ENCODE measurements at places on chromosomes 5 and 9.

- no peak for DNase-seq
Observed at GRCh38 chr5:124824637-124825158, 78.3 kb upstream of the ZNF608 start.

DNA sequence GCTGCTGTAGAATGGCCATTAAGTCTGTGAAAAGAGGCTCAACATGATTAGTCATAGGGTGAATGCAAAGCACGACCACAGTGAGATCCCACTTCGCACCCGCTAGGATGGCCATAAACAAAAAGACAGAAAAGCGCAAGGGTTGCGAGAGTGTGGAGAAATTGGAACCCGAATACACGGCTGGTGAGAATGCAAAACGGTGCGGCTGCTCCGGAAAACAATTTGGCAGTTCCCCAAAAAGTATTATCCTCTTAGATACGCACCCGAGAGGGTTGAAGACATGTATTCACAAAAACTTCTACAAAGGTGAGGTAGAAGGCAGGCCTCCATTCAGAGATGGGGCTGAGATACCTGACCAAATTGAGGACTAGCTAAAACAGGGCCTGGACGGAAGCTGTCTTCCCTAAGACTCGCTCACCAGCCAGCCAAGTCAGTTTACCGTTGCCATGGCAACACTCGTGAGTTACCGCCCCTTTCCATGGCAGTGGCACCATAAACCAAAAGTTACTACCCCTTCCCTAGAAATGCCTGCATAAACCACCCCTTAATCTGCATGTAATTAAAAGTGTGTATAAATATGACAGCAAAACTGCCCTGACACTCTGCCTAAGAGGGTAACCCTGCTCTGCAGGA is 726 bp upstream of the PSMB7 start:
- no peak for DNase-seq

DNA sequence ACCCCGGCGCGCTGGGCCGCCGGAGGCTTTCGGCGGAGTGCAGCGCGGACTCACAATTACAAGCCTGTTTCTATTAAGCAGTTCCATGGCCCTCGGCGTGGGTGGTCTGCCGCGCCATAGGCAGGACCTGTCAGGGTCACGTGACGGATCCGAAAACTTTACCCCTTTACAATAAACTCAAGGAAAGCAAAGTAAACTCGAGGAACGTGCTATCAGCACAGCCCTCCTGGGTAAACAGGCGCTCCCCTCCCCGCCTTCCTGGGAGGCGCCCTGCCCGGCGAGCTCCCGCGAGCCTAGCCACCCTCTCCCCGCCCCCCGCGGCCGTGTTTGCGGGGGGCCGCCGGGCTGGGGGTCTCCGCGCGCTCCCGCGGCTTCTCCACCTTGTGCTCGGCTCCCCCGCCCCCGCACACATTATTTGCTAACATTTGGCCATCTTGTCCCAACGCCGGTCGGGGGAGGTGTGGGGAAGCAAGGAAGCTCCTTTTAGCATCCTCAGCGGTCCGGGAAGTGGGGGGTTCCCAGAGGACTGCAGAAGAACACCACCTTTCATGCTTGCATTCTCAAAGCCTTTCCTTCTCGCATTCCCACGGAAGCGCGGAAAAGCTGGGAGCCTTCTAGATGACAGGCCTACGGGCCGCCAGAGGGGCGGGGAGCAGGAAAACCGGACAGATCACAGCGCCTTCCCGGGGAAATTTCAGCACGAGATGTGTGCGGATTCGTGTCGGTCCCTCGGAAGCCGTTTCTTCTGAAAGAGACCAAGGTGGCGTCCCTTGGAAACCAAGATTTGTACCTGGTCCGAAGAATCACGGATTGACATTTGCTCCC is at the start of gene PTCH1:
PTCH1 (minus strand) TSS at position 238 of the 825 bp plus-strand sequence.
- no peak for DNase-seq

DNA sequence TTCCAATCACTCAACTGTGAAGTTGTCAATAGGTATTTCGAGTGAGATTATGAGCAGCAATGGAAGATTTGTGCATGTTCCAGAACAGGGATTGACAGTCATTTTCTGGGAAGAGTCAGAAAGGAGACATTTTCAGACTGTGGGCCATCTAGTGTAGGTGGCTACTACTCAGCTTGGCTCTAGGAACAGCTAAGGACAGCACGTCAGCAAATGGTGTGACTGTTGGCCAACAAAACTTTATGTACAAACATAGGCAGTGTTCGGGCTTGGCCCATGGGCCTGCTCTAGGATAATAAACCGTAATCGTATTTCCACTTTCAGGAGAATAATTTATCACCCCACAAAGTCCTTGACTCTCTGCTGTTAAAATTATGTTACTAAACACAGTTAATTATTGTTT is 143.6 kb downstream of the ADCY2 start:
- no peak for DNase-seq

DNA sequence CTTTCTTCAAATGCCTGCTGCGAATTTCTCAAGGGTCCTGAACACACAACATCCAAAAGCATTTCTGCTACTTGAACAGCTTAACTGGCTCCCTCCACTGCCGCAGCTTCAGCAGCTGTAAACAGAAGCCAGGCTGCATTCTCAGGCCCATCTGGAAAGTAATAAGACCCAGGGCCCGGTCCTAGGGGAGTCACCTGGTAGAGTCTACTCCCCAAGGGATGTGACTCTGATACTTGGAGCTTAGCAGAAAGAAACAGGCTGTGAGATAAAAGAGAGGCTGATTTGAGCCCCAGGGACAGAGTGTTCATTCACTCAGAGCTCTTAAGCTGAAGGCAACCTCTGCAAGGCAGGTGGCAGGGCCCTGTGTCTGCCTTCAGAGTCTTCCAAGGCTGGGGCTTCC is 356.8 kb downstream of the SPOCK1 start:
- DNase-seq, result no peak

GRCh38 chr5:64789457-64789856 is 20.7 kb downstream of the CWC27 start:
- no peak for DNase-seq

DNA sequence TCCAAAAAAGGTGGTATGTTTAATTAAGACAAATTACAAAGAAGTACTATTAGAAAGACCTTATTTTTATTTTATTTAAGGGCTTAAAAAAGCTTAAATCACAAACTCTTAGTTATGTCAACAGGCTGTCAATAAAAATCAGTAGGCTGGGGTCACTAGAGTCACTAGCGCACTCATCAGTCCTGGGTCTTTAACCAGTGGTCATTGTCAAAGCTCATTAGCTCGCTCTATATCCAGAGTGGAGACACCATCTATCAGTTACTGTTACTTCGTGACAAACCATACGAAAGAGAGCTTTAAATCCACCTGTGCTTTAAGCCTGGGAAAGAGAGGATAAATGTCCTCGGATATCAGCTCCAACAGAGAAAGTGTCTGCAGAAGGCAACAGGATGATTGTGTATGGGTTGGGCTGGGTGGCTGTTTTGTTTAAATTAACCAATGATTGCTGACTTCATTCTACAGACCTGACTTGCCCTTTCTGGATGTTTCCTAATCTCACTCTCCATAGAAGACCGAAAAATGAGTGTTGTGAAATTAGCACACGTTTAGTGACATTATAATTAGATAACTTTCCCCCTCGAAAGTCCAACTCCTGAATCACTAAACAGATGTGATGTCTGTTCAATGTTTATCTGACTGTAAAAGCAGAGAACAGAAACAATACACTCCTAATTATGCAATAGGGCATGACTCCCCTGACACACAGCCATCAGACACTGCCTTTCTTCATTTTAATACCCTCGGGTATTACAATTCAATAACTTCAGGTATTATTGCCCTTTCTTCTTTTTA is 123.6 kb upstream of the TNPO1 start:
- DNase-seq, result no peak

DNA sequence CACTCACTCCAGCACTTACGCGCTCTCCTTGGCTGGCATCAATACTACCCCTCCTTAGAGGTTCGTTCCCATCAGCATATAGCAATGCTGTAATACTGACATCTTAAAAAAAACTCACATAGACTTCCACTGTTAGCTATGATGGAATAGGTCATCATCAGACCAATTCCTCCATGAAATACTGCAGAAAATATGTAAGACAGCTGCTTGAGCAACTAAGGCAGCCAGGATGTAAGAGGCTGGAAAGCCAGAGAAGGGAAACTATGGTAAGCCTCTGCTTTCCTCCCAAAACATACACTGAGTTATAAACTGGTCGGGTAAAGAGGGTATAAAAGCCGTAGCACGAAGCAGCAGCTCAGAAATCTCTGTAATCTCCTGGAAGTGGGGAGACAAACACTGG is 33.5 kb downstream of the AUH start:
- no peak for DNase-seq

- DNase-seq, result no peak
Observed at GRCh38 chr5:98999631-99000030, 70.8 kb upstream of the CHD1 start.

GRCh38 chr9:111484572-111484894 is 350 bp upstream of the ECPAS start:
- no peak for DNase-seq

DNA sequence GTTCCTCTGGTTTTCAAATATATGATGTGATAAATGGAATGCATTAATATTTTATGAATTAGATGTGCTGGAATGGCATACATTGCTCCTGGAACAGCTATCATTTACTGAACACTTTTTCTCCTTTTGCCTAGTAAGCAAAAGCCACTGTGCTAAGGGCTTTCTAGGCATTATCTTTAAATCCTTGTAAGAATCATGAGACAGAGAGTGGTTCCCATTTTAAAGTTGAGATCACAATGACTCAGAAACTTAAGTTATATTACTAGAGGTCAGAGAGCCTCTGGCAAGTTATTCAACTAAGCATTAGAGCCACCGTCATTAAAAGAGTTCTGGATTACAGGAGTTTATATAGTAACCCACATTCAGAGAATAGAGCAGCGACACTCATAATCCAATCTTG is 26.7 kb upstream of the FSD1L start:
- DNase-seq, result no peak

DNA sequence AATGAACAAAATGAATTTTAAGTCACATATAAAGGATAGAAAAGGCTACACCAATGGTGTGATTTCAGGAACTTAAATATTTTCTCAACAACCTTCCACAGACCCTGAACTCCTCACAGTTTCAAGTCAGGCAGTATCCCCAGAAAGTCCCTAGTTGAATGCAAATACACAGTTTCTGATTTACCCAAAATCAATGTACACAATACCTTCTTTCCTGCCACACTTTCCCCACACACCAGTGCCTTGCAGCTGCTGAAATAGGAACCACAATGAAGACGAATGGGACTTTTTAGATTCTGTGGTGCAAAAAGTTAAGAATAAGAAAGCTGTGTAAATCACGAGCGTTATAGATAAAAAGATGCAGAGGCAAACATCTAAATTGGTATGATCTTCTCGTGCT is 552.4 kb upstream of the MEF2C start:
- no peak for DNase-seq

DNA sequence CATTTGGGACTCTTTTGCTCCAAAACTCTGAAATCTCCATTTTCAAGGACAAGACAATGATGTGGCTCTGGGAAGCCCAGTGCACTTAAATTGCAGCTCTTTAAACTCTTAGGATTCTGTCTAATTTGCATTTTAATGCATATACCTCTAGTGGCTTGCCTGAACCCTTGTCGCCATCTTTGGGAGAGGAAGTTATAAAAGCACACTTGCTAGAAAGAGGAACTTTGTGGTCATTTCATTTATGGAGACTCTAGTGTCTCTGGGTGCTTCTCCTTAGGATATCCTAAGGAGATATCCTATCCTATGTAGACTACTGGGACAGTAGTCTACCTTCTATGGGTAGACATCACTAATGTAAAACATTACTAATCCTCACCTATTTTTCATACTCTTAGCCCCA is 77.3 kb upstream of the SLC1A3 start:
- DNase-seq, result no peak

GRCh38 chr9:82209797-82210470 is 221.4 kb downstream of the SPATA31D1 start:
- no peak for DNase-seq

DNA sequence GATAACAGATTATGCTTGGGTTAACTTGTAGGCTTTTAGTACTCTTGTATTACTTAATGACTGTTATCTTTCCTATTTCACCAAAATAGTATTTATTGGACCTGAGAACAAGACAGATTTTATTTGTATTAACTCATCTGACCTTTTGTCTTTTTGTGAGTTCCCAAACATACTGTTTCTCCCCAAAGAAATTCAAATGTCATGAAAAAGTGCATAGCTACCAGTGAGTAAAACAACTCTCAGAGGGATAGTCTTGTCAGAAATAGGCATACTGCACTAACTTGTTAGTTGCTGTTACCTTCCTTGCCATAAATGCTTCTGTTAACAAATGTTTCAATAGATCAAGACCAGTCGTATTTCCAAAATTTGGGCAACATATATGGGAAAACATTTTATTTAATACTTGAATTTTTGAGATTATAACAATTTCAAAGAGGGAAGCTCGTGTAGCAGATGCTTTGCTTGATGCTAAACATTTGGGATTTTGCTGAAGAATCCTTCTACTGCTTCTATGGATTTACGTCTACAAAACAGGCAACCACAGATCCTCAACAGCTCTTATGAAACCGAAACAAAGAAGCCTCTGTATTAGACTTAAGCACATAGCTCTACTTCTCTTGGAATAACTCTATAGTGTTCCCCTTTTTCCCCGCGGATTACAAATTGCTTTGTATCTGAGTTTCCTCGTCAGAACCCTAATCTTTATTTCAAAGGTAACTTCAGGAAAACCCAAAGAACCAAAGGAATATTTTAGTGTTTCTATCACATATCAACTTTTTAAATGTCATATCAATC is 248.8 kb downstream of the MCTP1 start:
- DNase-seq, result no peak

DNA sequence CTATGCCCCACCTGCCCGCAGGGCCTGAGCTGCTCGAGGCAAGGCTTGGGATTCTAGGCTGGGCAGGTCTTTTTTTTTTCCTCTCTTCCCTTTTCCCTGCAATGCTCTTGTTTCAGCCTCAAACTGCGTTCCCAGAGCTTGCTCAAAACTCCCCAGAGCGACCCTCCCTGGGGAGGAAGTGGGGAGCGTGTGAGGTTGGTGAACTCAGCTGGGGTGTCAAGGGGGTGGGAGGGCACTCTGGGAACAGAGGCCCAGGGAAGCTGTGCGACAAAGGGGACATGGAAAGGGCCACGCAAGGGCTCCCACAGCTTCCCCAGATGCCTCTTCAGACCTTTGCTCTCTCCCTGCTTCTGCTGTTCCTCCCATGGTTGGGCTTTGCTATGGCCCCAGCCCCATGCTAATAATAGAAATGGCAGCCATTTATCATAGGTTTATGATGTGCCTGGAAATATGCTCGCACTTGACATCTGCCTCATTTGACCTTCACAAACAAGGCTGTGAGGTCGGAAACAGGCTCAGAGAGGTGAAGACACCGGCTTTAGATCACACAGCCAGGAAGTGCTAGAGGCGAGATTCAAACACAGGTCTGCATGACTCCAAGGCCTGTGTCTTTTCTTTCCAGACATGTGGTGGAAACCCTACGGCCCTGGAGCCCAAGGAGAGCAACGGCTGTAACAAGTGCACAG is 40.9 kb upstream of the IL17B start:
- DNase-seq, result no peak

All from activated CD4-positive, alpha-beta T cell treated with anti-CD3 and anti-CD28 coated beads, Interleukin-2, Interleukin-4, amounts not matched to agents 100 ng/mL and 50 ng/mL, durations not matched to agents 16 hours and 8 hours (primary cell).